NB4 (cell line): ENCODE measurements at places on chromosomes 6 and 20.
A peak's percentile ranks its signal among the peaks of the same experiment; 100 is the strongest.

DNA sequence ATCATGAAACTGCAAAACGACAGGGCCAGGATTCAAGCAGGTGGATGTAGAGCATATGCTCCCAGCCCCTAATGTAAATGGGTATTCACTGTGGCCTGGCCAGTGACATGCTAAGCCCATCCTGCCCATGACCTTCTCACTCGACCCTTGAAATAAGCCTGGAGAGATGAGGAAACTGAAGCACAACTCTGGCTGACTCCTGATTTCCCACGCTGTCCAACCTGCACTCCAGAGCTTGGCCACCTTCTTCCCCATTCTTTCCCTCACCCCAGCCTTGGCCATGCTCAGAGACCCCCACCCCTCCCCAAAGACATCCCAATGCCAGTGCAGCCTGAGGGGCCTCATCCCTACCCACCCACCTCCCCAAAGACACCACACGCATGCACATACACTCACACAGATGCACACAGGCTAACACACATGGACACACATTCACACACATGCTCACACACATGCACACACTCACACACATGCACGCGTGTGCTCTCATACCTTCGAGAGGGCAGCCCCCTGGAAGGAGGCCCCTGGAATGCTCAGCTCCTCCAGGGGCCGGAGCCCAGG, 12.4 kb downstream of the TFEB start:
- no peak for DNase-seq

- no peak for DNase-seq
Measured at GRCh38 chr20:2838847-2839671, 1.4 kb downstream of the PCED1A start.

- peak; percentile 99 for DNase-seq
Measured at GRCh38 chr20:325045-325888, at the start of gene SOX12. SOX12 (plus strand) TSS chr20:325552; CDS start chr20:325925, 373 bp downstream.

- DNase-seq, result peak; percentile 87
Measured at GRCh38 chr6:1406306-1407072, 17.1 kb downstream of the FOXF2 start.

DNA sequence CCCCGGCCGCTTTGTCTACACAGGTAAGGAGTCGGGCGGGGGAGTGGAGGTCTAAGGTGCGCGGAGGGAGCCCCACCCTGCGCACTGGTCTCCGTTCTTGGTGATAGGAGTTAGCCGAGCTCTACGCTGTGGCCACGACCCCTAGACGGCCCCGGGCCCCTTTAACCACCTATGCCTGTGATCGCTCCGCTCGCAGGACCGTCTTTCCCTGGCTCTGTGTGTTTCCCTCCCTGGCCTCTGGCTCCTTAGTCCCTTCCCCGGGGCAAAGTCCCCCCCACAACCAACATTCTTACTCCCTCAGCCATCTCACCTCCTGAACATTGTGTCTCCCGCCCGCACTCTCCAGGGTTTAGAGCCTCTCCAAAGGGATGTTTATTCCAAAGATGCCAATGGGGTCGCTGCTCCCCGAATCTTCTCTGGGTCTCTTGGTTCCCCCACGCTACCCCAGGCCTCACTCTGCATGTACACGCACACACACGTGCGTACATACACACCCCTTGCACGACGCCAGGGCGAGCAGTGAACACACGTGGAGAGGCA, 50.4 kb downstream of the CPXM1 start:
- no peak for DNase-seq

- no peak for DNase-seq
Measured at GRCh38 chr6:121885399-121886152, 450.1 kb downstream of the GJA1 start.
